ENCODE measurements at places on chromosomes 2 and 18.

GRCh38 chr2:44836174-44836573, 105.3 kb upstream of the SIX3 start:
- no peak for DNase-seq

DNA sequence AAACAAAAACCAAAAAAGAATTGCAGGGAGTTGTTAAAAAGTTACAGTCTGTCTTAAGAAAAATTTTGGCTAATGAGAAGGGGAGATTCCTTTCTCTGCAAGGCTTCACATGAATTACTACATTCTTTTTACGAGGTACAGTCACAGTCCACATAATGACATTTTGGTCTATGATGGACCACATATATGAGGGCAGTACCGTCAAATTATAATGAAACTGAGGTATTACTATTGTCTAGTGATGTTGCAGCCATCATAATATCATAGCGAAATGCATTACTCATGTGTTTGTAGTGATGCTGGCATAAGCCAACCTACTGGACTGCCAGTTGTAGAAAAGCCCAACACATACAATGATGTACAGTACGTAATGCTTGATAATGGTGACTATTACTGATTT, 12.5 kb downstream of the SERPINB7 start:
- DNase-seq = no peak

GRCh38 chr2:118696786-118697465, 150.5 kb downstream of the EN1 start:
- DNase-seq = no peak

GRCh38 chr2:102040229-102040628, 48.5 kb downstream of the IL1R2 start:
- no peak for DNase-seq

GRCh38 chr2:20832606-20833005, 9.7 kb upstream of the LDAH start:
- no peak for DNase-seq

DNA sequence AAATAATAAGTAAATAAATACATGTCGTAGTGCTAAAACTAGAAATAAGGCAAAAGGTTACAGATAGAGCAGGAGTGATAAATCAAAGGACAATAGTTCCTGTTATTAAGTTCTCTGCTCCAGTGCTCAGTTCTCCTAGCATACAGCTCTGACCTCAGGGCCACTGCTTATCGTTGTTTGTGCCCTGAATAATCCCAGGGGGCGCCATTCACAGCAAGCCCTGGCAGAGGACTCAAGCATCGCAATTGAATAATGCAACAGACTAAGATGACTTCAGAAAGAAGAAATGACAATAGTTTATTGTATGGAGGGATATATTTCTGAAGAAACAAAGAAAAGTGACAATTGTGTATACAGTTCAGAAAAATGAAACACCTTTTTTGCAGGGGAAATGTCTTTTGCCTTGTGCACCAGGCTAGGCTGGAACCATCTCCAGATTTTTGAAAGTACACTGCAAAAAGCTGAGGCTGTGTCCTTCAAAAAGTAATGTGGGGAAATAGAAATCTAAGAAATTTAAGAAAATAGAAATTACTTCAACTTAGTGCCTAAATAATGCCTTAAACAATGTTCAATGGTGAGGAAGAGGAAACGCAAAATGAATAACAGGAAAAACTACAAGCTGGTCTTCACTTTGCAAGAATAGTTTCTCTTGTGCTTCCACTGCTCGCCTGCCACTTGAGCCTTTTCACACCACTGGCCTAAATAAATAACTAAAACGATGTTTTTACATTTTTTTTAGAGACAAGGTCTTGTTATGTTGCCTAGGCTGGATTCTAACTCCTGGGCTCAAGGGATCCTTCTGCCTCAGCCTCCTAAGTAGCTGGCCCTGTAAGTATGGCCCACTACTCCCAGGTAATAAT, 19.0 kb upstream of the CCNYL1 start:
- DNase-seq = peak; percentile 6

GRCh38 chr2:178917555-178917954, 110.3 kb upstream of the TTN start:
- no peak for DNase-seq

GRCh38 chr2:121080013-121080772, 204.8 kb downstream of the TFCP2L1 start:
- DNase-seq = peak; percentile 16

DNA sequence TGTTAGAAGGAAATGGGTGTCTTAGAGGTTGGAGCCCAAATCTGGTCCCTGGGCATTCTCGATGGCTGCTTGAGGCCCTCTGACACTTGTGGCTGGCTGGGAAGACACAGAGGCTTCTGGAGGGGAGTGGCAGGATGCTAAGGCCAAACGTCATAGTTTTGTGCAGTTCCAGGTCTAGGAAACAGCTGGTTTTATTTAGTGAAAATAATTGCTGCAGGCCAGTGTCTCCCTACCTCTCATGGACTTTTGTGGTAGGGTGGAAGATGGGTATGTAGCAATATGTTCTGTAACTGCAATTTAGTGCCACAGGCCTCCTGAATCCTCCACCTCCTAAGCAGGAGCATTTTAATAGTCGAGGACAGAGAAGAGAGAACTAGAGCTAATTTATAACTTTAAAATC, 32.2 kb upstream of the SPRED2 start:
- no peak for DNase-seq

- DNase-seq = no peak
Measured at GRCh38 chr2:200705305-200706041, 106.2 kb upstream of the BZW1 start.

- DNase-seq = no peak
Measured at GRCh38 chr18:2997429-2997828, 15.5 kb downstream of the LPIN2 start.

DNA sequence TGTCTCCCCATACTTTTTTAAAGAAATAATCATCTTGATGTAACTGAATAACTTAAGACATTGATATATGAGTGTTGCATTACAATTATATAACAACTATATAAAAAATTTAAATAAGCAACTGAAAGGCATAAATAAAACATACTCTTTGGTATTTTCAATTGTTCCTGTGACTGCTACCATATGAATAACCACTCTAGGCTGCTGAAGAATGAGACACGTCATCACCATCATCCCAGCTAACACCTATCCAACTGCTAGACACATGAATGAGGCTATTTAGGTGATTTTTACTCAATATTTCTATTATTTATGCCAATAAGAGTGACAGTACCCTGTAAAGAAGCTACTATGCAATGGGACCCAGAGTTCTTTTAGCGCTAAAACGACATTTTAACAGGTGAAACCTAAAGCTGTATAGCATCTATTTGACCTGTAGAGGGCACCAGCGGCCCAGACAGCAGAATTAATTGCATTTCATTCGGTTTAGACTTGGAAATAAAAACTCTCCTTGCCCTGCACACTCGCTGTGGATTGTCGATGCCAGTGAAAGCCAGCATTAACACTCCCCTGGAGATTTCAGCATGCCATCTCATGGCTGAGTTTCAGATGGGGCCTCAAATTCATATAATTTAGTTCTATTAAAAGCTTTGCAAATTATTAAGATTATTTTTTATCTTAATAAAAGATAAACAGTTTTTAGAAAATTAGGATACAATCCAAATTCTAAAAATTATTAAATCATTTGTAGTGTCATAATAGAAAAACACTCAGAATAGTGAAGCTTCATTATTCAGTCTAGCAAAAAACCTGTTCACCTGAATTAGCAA, 89.4 kb upstream of the MAP2 start:
- peak; percentile 58 for DNase-seq

- no peak for DNase-seq
Measured at GRCh38 chr2:5042666-5043440, 649.3 kb upstream of the SOX11 start.

GRCh38 chr2:170969030-170969429, 40.0 kb downstream of the GORASP2 start:
- no peak for DNase-seq

DNA sequence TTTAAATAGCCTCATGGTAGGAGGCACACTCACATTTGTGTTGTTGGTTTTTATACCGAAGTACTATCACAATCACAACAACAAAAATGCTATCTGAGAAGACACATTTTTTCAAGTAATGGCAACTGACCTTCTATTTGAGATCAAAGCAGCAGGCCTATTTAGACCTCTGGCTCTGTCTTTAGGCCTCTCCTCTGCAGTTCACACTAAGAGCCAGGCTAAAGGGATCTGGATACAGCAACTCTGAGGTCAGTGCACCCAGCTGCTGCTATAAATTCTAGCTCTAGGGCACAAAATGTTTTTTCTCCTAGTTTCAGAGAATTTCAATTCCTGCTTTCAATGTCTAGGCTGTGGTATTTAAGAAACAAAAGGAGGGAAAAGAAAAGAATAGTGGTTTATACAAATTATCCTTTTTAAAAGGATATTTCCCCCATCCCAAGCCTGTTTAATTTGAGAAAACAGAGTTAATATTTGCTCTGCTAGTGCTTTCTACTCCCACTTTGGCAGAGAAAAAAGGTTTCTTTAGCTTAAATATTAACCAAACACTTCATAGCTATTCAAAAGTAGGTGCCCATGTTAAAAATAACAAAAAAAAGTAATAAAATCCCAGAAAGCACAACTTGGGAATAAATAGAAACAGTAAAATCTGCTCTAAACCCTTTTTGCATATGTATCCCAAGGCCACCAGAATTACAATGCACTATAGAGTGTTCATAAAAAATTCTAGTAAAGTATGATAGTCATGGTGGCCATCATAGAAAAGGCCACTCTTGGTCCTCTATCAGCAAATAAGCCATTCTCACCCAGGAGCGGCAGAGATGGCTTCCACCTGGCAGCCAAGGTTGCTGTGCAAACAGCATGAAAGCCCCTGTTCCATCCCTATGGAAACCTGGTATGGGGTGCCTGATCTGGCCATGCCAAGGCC, 293.6 kb upstream of the SESTD1 start:
- DNase-seq = peak; percentile 35

GRCh38 chr2:231707927-231708772, at the start of gene PTMA:
TSS of gene PTMA (plus strand) at chr2:231708525. CDS start at chr2:231708707, 182 bp downstream.
- DNase-seq = peak; percentile 97

DNA sequence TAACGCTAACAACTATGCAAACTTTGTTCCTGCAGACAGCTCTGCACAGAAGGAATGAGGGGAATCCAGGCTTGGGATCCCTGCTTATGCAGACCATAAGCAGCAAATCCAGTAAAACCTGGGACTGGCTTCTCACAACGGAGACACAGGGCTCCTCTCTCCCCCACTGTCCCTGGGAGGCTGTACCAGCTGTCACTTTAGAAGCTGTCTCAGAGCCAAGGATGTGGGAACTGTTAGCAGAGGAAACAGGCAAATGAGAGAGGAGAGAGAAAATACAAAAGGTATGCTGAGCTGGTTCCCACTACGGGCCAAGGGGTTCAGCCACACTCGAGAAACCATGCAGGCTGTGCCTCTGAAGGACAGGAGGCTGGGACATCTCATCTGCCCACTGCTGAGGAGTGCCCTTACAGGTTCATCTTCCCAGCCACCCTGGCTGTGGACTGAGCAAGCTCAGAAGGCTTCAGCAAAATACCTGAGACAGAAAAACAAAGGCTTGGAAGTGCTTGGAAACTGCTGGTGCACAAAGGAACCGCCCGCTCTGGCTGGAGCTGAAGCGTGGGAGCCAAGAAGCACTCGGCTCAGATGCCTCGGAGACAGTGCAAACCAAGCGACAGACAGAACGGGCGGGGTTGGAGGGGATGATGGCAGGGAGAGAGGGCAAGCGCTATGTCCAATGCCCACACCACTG, 72.5 kb downstream of the FAM210A start:
- no peak for DNase-seq

DNA sequence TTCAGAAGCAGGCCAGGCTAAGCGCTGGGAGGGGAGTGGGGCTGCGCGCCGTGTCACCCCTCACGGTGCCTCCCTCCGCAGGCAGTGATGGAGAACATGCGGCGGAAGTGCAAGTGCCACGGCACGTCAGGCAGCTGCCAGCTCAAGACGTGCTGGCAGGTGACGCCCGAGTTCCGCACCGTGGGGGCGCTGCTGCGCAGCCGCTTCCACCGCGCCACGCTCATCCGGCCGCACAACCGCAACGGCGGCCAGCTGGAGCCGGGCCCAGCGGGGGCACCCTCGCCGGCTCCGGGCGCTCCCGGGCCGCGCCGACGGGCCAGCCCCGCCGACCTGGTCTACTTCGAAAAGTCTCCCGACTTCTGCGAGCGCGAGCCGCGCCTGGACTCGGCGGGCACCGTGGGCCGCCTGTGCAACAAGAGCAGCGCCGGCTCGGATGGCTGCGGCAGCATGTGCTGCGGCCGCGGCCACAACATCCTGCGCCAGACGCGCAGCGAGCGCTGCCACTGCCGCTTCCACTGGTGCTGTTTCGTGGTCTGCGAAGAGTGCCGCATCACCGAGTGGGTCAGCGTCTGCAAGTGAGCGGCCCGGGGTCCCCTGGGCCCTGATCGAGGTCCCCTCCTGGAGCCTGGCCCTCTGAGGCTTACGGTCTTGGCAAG, 12.2 kb downstream of the WNT10A start:
- DNase-seq = peak; percentile 51

DNA sequence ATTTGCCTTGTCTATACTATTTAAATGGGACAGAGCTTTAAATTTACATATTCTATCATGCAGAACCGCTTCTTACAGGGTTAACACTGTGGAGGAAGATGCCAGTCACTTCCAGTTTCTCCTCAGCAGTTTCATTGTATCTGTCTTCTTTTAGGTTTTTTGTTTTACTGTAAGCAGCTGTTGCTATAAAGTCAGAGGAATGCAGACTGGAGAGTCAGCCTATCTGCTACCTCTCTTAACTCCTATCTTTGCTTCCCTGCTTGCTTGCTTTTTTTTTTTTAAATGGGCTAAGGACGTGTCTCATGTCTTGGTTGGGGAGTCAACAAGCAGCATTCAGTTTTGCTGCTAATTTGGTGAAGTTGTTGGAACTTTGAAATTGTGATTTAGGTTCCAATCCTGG, 8.9 kb downstream of the EPC2 start:
- DNase-seq = no peak

GRCh38 chr2:73243884-73244570, 9.9 kb downstream of the CCT7 start:
- no peak for DNase-seq

GRCh38 chr18:48707636-48708296, 168.9 kb downstream of the CTIF start:
- DNase-seq = no peak

DNA sequence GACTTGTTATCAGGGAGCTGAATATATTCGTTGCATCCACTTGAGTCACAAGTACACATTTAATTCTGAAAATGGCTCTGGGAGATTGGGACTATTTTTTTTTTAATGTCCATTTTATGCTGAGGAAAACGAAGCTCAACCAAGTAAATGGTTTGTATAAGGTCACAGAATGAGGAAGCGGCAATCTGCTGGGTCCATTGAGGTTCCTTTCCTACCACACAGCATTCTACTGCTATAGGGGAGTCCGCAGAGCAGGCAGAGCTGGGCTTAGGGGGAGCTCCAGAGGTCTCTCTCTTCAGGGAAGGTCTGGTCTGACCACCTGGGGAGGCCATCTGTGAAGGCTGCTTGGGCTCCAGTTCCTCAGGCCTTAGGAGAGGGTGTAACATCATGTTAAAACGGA, 77.9 kb downstream of the MCFD2 start:
- DNase-seq = no peak

- peak; percentile 17 for DNase-seq
Measured at GRCh38 chr2:96407041-96407918, 71.7 kb downstream of the NCAPH start.

GRCh38 chr2:137705296-137705695, 259.0 kb upstream of the HNMT start:
- no peak for DNase-seq

All from NCI-H1092 (cell line).